ENCODE measurements at places on chromosomes 6 and 20. TPM values are rescaled to one million over a fixed set of nuclear protein-coding genes. Genes with fewer than 3 reads are reported as not detected.

The COL20A1 gene
- total RNA-seq = not detected

- no peak for DNase-seq
These were observed 3.9 kb downstream of the FOXQ1 start for GRCh38 chr6:1315560-1316386.

GRCh38 chr6:147060636-147061035 is 143.6 kb upstream of the STXBP5 start:
- no peak for DNase-seq

- no peak for DNase-seq
These were observed 24.6 kb upstream of the BMP6 start for GRCh38 chr6:7701212-7701834.

DNA sequence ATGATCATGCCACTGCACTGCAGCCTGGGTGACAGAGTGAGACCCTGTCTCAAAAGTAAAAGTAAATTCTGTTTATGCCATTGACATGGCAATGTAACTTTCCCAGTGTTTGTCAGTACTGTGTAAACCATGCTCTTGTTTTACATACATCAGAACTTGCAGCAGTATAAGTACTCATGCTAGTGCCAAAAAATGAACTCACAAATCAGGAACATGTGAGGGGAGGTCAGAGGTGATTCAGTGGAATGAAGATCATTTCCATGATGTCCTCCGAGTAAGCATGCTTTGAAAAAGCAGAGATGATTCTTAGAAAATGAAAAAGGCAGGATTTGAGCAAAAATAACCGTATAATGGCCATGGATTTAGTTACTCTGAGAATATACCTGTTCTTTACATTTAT is 81.9 kb downstream of the ANKS1A start:
- no peak for DNase-seq

Data from mucosa of descending colon (tissue), 3 donors.